ENCODE measurements at places on chromosomes 5 and 9.

DNA sequence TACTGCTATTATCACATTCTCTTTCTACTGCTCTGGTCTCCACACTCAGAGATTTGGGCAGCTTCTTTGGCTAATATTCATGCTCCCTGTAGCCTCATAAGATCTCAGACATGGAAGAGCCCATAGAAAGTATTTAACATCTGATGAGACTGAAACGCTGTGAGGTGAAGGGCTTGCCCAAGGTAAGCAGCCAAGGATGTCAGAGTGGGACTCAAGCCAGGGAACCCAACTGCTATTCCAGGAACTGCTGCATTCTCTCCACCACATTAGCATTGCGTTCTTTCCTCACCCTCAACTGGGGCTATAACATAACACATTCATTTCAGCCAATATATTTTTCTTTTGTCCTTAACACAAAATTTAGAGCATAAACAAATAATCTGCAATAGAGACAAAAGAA is 3.8 kb downstream of the ADRB2 start:
- no peak for DNase-seq

GRCh38 chr5:173720953-173721600 is 104.6 kb upstream of the BOD1 start:
- DNase-seq = no peak

- peak; percentile 94 for DNase-seq
Measured at GRCh38 chr9:6007770-6008168, 7.7 kb downstream of the RANBP6 start.

DNA sequence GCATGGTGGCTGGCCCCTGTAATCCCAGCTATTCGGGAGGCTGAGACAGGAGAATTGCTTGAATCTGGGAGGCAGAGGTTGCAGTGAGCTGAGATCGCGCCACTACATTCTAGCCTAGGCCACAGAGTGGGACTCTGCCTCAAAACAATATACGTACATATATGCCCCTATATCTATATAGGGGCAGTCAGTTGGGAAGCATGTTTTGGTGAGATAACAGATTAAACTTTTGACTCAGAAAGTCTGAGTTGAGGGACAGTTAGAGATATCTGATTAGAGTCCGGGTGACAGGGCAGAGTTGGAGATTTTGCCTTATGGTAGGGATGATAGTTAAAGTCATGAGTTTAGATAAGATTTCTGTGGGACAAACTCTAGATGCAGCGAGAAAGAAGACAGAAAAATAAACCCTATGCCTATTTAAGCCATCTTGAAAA is 71.8 kb upstream of the ALDH1A1 start:
- DNase-seq = no peak

GRCh38 chr5:41157272-41157894 is 55.9 kb downstream of the C6 start:
- DNase-seq = no peak

DNA sequence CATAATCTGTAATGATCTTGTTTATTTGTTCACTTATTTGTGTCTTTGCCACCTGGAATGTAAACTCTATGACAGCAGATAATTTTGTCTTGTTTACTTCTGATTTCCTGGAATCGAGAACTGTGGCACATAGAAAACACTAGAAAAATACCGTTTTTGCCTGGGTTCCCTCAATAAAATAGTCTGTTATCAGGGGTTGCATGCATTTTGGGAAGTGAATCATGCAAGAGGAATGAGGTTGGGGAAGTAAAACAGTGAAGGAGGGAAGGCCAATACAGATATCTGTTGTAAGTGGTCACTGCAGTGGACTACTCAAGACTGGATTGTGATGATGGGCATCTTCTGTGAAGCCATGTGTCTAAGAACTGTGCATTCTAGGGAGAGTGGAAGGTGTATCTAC is 45.2 kb upstream of the IL6ST start:
- DNase-seq = no peak

GRCh38 chr5:140042643-140043507 is at the start of gene NRG2:
Gene NRG2 (minus strand): TSS chr5:140043299.
- peak; percentile 33 for DNase-seq

DNA sequence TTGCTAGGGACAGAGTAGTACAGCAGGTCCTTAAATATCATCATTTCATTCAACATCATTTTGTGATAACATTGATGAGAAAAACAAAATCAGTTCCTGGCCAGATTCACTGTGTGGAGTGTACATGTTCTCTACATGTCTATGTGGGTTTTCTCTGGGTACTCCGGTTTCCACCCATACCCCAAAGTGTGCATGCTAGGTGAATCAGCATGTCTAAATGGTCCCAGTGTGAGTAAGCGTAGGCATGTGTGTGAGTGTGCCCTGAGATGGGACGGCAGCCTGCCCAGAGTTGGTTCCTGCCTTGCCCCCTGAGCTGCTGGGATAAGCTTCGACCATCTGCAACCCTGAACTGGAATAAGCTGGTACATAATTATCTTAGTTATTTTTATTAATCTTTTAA is 16.5 kb upstream of the GLIS3 start:
- DNase-seq = no peak

- no peak for DNase-seq
Measured at GRCh38 chr5:127586811-127587210, 62.1 kb upstream of the CTXN3 start.

- no peak for DNase-seq
Measured at GRCh38 chr5:180623411-180623834, 26.0 kb downstream of the FLT4 start.

- DNase-seq = no peak
Measured at GRCh38 chr9:87862536-87863268, 20.0 kb upstream of the SPATA31E1 start.

DNA sequence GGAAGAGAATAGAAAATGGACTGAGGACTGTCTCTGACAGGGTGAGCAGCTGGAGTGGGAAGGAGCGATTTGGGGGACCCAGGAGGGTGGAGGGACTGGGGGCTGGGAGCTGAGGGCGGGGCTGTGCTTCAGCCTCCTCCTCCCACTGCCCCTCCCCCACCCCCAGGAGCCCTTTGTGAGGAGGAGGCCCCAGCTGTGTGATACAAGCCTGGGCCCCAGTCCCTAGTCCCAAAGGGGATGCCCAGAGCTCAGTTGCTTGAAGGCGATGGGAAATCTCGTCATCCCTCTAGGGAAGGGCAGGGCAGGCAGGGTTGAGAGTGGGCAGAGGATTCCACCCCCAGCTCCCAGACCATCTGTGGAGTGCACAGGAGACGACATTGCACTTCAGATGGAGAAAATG is at the start of gene SPATA31E1:
SPATA31E1 (plus strand) TSS at position 251 of the 400 bp plus-strand sequence; CDS start at position 266, 15 bp downstream.
- DNase-seq = no peak

DNA sequence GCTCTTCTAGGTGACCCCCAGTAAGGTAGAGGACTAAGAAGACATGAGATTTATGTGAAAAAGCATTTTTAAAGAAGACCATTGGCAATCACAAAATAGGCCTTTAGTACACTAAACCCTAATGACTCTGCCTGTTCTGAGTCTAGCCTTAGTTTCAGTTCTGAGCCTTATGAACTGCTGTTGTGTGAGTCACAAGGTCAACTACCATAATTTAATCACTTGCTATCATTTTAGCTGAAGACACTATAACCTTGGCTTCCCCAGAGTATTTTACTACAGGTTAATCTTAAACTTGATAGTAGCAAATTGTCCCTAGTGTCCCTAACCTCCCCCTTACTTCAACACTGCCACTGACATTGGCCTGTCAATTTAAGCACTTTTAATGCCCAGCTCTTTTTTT is 34.4 kb downstream of the APC start:
- DNase-seq = no peak

DNA sequence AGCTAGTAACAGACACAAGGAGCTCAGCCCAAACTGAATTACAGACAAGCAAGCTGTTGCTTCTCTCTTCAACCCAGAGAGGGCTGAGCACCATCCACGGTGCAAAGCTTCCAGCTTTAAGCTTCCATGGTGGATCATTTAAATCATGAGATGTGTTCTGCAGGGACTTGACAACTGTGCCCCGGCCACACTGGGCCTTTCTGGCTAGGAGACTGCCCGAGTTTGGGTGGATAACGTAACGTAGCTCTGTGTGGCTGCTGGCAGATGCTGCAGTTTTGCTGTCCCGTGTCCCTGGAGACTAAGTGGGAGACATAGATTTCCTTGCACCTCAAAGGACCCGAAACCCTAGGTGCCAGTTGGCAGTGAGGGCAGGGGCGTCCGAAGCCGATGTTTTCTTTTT is 234.0 kb downstream of the IRX2 start:
- DNase-seq = no peak

- DNase-seq = no peak
Measured at GRCh38 chr5:128966846-128967245, 1.6 kb downstream of the SLC27A6 start.

DNA sequence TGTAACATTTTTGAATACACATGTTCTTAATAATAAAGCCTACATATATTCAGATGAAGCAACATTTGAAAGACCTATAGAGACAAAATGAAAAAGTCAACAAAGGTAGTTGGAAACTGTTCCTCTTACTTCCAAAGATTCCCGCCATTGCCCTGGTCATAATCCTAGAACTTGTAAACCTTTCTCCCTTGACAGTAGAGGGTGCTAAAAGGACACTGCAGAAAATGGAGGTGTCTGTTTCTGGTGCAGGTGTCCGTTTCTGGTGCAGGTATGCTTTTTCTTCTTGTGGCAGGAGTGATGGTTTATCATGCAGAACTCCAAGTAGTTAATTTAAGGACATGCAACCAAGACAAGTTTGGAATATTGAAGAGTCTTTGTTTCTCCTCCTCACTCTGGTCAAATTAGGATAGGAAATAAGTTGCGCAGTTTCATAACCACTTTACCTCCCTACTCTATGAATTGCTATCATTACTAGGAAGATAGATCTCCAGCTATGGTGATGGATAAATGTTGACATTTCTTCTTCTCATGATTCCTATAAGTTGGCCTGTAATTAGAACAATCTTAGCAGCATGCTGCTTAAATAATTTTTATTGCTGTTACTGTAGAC is 56.0 kb upstream of the FAM174A start:
- DNase-seq = peak; percentile 47

GRCh38 chr5:63687854-63688516 is 274.3 kb downstream of the HTR1A start:
- no peak for DNase-seq

GRCh38 chr9:127130661-127131538 is 8.5 kb upstream of the ANGPTL2 start:
- peak; percentile 71 for DNase-seq

GRCh38 chr9:883011-883410 is 41.5 kb downstream of the DMRT1 start:
- DNase-seq = no peak

DNA sequence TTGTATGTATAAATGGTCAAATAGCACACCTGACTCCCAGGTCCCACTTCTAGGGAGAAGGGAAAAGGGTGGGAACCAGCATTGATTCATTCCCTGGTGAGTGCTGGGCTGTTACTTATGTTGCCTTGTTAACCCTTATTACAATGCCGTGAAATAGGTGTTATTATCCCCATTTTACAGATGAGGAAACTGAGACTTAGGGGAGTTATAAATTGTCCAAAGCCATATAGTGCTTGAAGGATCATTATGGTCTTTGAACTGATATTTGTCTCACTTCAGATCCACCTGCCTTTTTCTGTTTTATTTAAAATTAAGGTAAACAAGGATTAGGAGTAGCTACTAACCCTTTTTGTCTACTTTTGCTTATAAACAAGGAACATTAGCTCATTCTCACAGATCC is 16.5 kb downstream of the TMEM268 start:
- no peak for DNase-seq

DNA sequence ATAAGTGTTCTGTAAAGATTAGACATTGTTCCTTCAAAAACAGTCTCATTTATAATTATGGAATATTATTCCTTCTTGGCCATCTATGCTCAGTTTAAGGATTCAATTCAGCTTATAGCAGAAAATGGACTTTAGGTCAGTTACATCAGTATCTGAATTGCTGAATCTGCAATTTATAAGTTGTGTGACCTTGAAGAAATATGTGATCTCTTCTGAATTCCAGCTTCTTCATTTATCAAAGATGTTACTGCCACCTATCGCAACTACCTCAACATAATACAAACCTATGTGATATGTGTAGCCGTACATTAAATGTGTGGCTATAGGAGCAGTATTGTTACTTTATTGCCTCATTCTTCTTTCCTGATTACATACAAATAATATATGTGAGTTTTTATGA is 118.2 kb downstream of the CDH12 start:
- no peak for DNase-seq

GRCh38 chr5:160978944-160979343 is 126.9 kb upstream of the ATP10B start:
- DNase-seq = no peak

- no peak for DNase-seq
Measured at GRCh38 chr5:176738637-176739250, 71.6 kb upstream of the UNC5A start.

DNA sequence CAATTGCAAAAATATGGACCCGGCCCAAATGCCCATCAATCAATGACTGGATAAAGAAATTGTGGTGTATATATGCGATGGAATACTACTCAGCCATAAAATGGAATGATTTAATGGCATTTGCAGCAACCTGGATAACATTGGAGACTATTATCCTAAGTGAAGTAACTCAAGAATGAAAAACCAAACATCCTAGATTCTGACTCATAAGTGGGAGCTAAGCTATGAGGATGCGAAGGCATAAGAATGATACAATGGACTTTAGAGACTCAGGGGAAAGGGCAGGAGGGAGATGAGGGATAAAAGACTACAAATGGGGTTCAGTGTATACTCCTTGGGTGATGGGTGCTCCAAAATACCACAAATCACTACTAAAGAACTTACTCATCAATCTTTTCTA is 247.6 kb upstream of the FBXL7 start:
- no peak for DNase-seq

- peak; percentile 6 for DNase-seq
Measured at GRCh38 chr5:179478624-179479023, 71.7 kb upstream of the RUFY1 start.

- DNase-seq = no peak
Measured at GRCh38 chr5:122420537-122421236, 108.7 kb downstream of the SNCAIP start.

Measured in NCI-H1092 treated with DMSO at 0.1 percent for 48 hours (cell line).